Memory B cell (primary cell): ENCODE measurements at places on chromosomes 13 and 19.

- peaks cover 22% of the 10 kb centered on the region for H3K27me3 ChIP-seq
- DNase-seq = no peak
- H3K4me3 ChIP-seq = no peak overlapping the region
- no peaks in the 10 kb centered on the region for H3K4me1 ChIP-seq
These were observed 51.3 kb downstream of the C13orf46 start for GRCh38 chr13:113922412-113923118.

DNA sequence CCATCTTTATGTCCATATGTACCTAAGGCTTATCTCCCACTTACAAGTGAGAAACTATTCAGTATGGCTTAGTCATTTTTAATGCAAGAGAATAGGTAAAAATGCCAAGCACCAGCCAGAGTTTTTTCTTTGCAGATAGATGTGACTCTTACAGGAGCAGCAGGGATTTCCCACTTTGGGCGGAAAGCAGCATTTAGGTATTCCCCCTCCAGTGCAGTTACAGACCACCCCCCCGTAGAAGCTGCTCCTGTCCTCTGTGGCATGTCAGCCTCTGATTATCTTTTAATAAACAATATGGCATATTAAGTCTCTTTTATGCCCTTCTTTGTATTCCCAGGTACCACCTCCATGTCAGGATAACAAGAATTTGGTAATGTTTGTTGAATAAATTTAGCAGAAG, 24.7 kb upstream of the USPL1 start:
- peaks cover 5% of the 10 kb centered on the region for H3K4me1 ChIP-seq
- no peak for DNase-seq
- H3K36me3 ChIP-seq = peaks cover 3% of the 10 kb centered on the region
- H3K27me3 ChIP-seq = no peaks in the 10 kb centered on the region
- no peak overlapping the region for H3K4me3 ChIP-seq

GRCh38 chr13:35256459-35257148, 219.9 kb downstream of the MAB21L1 start:
- H3K4me1 ChIP-seq = peaks cover 8% of the 10 kb centered on the region
- no peak overlapping the region for H3K27ac ChIP-seq
- no peaks in the 10 kb centered on the region for H3K27me3 ChIP-seq
- no peak for DNase-seq

GRCh38 chr19:42122691-42123607, 9.3 kb downstream of the POU2F2 start:
- DNase-seq = no peak
- H3K27me3 ChIP-seq = no peaks in the 10 kb centered on the region
- H3K36me3 ChIP-seq = peaks cover 38% of the 10 kb centered on the region
- peak overlapping the region; percentile 85 for H3K4me3 ChIP-seq
- peak overlapping the region; percentile 94 for H3K27ac ChIP-seq

DNA sequence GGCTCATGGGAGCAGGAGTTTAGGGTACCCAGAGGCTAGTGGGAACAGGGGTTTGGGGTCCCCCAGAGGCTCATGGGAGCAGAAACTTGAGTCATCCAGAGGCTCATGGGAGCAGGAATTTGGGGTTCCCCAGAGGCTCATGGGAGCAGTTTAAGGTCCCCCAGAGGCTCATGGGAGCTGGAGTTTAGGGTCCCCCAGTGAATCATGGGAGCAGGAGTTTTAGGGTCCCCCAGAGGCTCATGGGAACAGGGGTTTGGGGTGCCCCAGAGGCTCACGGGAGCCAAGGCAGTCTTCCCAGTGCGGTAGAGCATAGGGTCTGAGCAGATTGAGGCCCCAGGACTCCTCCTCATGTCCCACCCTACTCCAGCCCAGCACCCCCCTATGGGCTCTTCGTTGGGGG, 8.6 kb upstream of the FLT3LG start:
- H3K36me3 ChIP-seq = peaks cover 16% of the 10 kb centered on the region
- DNase-seq = no peak
- H3K27ac ChIP-seq = peak overlapping the region; percentile 76
- no peaks in the 10 kb centered on the region for H3K27me3 ChIP-seq
- H3K4me1 ChIP-seq = peaks cover 9% of the 10 kb centered on the region

GRCh38 chr19:40799558-40800338, 757 bp downstream of the EGLN2 start:
- peaks cover 60% of the 10 kb centered on the region for H3K4me1 ChIP-seq
- H3K27ac ChIP-seq = peak overlapping the region; percentile 94
- H3K4me3 ChIP-seq = peak overlapping the region; percentile 99
- DNase-seq = no peak
- no peaks in the 10 kb centered on the region for H3K27me3 ChIP-seq
